ENCODE measurements at places on chromosomes 12 and 14.

GRCh38 chr14:20470603-20470901, 1.3 kb downstream of the PNP start:
- no peak for DNase-seq

DNA sequence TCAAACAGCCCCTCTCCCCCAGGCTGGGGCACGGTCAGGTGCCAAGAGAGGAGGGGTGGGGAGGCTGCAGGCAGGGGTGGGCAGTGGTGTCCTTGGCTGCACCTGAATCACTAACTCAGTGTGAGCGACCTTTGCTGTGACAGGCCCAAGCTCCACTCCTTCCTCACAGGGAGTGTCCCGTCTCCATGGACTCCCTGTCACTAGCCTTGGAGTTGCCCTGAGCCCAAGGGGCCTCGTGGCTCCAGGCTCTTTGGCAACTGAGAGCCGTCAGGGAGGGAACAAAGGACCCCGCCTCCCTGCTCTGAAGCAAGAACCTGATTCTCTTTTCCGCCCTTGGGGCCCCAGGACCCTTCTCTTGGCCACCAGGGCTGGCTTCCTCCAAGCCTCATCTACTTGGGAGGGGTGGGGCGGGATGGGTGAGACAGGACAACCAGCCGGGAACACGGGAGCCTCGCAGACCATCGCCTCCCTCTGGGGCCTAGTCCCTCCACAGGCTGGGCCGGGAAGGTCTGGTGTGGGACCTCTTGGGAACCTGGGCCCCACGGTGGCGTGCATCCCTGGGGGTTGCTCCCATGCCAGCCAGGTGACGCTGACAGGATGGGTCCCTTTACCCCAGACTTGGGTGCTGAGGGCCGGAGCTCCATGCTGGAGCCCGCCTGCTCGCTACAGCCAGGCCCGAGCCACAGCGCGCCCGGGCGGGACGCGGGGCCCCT, 935 bp upstream of the ADSS1 start:
- DNase-seq = no peak

DNA sequence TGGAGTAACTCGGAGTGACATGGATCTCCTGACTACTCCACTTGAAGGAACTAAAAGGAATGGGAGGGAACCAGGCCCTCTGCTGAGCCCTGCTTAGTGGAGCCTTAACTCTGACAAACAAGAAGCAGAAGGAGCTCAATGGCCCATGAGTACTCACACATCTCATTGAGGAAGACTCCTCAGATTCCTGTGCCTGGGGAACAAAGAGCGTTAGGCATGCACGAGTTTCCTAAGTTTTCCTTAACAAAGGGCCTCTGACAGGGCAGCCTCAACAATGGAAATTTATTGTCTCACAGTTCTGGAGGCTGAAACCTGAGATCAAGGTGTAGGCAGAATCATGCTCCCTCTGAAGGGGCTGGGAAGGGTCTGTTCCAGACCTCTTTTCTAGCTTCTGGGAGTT, 185.7 kb upstream of the NTF3 start:
- no peak for DNase-seq

DNA sequence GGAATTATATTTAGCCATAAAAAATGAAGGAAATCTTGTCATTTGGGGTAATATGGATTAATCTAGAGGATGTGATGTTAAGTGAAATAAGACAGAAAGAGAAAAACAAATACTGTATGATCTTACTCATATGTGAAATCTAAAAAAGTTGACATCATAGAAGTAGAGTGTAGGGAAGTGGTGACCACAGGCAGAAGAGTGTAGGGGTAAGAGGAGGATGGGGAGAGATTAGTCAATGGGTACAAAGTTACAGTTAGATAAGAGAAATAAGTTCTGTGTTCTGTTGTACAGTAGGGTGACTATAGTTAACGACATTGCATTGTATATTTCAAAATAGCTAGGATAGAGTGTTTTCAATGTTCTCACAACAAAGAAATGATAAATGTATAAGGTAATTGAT, 87.0 kb downstream of the TSHR start:
- no peak for DNase-seq

GRCh38 chr12:94020335-94020734, 128.0 kb upstream of the PLXNC1 start:
- DNase-seq = no peak

DNA sequence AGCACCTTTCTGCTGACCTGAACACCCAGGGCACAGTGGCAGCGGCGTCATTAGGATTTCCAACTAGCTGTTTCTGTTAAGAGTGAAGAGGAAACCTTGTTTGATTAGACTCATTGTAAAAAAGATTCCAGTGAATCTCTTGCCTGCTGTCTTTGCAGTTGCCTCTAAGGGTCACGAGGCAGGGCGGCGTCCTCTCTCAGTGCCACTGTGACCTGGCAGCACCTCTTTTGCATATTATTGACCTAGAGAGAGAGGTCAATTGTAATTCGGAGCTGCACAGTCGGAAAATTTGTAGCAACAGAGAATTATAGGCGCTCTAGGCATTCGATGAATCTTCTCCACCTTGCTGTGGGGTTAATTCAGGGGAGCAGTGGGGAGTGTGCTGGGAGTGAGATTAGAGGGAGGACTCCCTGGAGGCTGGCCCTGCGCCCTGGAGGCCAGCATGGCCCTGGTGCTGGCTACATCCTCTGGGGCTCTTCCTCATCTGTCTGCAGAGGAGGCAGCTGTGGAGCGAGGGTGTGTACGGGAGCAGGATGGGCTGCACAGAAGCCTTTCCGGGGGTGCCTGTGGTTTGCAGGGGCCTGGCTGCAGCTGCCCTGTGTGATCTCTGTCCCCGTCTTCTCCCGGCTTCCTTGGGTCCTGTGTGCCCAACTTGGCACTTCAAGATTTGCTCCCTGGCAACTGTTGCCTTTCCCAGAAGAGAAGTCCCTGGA, 14.3 kb downstream of the PACS2 start:
- no peak for DNase-seq

DNA sequence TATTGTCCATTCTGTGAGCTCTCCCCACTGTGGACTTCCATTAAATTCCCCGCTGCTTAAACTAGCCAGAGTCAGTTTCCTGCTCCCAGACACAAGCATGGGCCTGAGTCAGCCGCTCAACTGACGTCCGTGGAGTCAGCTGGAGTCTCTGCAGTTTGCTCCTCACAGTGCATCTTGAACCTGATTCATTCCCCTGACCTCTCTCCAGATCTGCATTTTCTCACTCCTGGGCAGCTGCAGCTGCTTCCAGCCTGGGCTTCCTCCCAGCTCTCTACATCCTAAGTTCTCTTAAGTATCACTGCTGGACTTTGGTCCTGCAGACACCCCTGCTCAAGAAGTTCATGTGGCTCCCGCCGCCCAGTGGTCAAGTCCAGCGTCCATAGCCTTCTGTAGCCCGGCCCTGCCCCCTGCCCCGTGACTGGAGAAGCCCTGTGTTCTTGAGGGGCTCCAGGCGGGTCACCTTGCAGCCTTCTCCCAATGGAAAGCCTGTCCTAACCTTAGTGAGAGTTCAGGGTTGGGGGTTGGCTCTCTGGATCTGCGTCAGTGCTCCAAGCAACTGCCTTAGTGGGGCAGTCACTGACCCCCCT, 20.0 kb downstream of the NFKBIA start:
- DNase-seq = no peak

Data from stimulated activated CD8-positive, alpha-beta memory T cell treated with anti-CD3 and anti-CD28 coated beads, Interleukin-12 subunit alpha, Interleukin-12 subunit beta, amount 100 ng/mL, for 1 hour (primary cell).